ENCODE measurements at places on chromosomes 6 and 20.
A peak's percentile ranks its signal among the peaks of the same experiment; 100 is the strongest.

- peak; percentile 91 for DNase-seq
Observed at GRCh38 chr20:63979557-63980316, at the start of gene SAMD10. SAMD10 (minus strand) TSS chr20:63979642; CDS start chr20:63979467, 175 bp downstream.

DNA sequence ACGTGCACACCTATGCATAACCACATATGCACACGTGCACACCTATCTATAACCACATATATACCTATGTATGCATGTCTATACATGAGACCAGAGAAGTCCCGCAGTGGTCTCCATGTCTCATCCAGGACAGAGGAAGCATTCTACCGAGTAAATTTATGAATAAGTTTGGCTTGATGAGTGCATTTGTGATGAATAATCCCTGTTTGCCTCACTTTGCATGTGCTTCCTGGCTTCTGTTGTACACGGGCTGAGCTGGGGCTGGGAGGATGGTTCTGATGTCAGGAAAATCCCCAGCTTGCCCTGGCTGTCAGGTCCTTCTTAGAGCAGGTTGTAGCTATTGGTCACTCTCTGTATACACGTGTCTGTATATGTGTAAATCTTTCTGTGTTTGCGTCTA, 157.6 kb upstream of the RPS6KA2 start:
- DNase-seq = no peak

DNA sequence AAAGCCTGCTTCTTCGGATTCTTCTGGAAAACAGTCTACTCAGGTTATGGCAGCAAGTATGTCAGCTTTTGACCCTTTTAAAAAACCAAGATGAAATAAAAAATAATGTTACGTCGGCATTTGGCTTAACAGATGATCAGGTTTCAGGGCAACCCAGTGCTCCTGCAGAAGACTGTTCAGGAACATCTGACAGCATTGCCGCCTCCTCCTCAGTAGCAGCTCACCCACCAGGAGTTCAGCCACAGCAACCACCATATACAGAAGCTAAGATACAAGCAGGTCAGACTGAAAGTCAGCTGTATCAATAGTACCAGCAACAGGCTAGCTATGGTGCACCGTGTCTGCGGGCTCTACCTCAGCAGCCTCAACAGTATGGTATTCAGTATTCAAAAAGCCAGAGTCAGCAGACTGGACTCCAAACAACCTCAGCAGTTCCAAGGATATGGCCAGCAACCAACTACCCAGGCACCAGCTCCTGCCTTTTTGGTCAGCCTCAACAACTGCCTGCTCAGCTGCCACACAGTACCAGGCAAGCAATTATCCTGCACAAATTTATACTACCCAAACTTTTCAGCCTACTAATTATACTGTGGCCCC, 51.9 kb downstream of the BTBD9 start:
- no peak for DNase-seq

DNA sequence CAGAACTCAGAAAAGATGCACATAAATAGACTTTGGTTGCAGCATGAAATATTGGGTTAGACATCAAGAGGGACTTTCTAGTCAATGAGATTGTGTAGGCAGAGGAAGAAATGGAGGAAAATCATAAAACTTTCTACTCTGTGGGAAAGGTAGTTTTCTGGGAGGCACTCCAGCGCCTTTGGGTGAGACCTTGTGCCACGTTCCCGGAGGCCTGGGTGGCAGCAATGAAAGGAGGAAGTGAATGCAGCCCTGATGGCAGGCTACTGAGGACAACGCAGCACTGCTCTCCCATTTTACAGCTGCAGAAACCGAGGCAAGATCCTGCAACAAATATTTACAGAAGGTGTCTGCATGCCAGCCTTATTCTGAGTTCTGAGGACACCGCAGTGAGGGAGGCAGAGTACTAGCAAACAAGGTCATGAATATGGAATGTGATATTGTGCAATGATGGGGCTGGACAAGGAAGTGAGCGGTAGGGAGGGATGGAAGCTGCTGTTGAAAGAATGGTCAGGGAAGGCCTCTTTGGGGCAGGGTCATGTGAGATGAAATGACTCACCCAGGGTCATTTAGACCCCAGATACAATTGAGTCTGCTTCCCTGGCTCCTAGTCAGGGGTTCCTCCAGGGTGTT, 159.1 kb downstream of the TFAP2C start:
- no peak for DNase-seq

DNA sequence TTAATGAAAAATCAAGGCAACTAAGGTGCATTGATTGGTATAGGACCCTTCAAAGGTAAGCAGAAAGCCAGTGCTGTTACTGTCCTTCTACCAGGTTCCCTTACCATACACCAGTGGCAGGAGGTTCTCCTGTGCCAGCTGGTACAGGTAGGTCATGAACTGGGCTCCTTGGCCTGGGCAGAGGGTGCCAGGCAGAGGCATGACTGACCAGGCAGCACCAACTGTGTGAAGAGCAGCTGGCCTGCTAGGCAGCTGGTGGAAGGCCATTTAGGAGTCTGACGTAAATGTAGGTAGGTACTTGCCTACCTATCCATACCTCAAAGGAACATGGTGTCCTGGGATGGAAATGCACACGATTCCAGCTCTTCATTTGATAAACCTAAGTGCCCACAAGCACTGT, 23.3 kb downstream of the PCNA start:
- DNase-seq = no peak

DNA sequence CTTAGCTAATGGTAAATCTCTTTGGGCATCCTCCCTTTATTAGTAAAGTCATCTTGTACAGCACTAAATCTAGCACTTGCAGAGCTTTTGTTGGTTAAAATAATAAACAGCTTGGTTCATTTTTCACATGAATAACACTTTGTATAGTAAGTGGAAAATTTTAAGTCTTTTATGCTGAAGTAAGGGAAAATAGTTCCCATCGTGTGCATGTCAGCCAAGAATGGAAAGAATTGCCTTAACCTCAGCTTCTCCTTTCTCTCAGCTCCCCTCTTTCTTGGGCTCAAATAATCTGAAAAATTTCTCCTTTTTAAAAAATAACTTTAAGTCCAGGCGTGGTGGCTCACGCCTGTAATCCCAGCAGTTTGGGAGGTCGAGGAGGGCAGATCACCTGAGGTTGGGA, 16.6 kb downstream of the SNRPC start:
- no peak for DNase-seq

GRCh38 chr20:59042151-59042795, at the start of gene PRELID3B:
PRELID3B (minus strand) TSS chr20:59042786; CDS start chr20:59042730, 56 bp downstream.
- no peak for DNase-seq

- no peak for DNase-seq
Observed at GRCh38 chr6:160130729-160131484, 9.3 kb downstream of the SLC22A1 start.

- peak; percentile 50 for DNase-seq
Observed at GRCh38 chr20:46089167-46089416, 670 bp downstream of the NCOA5 start.

- DNase-seq = no peak
Observed at GRCh38 chr20:8663424-8663823, 405.5 kb upstream of the PLCB4 start.

DNA sequence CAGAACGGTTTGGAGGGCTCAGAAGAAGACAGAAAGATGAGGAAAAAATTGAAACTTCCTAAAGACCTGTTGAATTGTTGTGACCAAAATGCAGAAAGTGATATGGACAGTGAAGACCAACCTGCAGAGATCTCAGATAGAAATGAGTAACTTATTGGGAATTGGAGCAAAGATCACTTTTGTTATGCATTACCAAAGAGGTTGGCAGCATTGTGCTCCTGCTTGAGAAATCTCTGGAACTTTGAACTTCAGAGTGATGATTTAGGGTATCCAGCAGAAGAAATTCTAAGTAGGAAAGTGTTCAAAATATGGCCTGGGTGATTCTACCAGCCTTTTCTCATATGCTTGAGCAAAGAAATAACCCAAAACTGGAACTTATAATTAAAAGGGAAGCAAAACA, 136.0 kb downstream of the GJA1 start:
- no peak for DNase-seq

DNA sequence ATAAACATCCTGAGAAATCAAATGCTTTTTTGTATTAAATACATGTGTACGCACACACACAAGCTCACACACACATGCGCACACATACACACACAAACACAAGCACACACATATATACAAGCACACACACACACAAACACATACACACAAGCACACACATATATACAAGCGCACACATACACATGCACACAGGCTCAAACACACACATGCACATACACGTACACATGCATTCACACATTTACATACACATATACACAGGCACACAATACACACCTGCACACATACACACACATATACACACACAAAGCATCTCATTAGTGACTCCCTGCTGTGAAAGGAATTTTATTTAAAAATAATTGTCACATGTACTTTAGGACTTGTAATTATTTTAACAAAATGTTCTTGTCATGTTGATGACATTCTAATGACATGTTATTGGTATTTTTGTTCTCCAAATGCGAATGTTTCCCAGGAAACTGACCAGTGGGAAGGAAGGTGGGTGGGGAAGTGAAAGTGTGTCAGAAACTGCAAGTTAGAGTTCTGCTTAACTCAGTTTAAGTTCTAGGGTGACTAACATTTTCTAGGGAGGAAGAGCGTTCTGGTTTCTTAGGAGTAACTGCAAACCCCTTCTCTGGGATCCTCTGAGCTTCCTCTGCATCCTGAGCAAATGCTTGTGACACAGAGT, 113.9 kb upstream of the ZNF217 start:
- no peak for DNase-seq

DNA sequence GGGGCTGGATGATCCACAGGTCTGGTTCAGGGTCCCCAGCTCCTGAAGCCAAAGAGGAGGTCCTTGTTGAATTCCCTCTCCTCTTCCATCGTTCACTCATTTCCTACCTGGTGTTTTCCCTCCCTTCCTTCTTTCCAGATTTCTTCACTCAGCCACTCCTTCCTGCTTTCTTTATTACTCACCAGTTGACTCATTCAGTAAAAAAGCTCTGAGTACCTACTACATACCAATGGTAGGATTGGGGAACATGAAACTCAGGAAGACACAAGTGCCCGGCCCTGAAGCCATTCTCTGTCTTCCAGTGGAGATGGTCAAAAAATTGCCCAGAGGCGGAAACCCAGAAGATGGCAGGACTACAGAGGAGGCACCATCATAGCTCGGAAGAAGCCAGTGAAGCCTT, 11.9 kb upstream of the NSFL1C start:
- DNase-seq = no peak
